Kidney (tissue), 22 donors: ENCODE measurements at places on chromosomes 3 and 15.

DNA sequence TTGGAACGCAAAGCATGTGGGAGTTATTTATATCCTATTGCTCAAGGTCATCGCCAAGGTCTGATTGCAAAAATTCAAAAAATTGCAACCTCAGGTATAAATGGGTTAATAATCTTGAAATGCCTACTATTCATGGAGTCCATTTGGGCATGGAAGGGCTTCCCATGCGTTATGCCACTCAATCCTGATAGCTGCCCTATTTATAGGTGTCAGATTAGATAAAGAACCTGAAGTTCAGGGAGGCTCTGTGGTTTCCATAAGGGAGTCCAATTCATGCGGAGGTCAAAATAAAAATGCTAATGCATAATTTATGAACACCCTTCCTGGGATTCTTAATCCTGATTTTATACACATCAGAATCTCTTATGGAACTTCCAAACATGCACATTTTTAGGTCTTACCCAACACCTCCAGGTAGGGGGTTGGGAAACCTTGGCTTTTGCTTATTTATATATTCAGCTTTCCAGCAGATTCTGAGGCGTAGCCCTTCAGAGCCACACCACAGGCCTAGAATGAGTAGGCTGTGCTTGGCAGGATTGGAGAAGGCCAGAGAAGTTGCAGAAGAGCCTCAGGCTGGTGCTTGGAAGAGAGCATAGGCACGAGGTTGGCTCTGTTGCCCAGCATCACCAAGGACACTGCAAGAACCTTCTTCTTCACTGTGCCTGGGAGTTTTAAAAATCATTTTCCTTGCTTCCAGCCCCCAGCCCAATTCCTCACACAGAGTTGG lies 324.4 kb upstream of the CFAP20DC start:
- no peak overlapping the region for H3K27ac ChIP-seq
- DNase-seq: no peak
- H3K36me3 ChIP-seq: no peaks in the 10 kb centered on the region

- H3K4me1 ChIP-seq: no peaks in the 10 kb centered on the region
- no peak for DNase-seq
- no peak overlapping the region for H3K27ac ChIP-seq
- no peaks in the 10 kb centered on the region for H3K27me3 ChIP-seq
- H3K4me3 ChIP-seq: no peak overlapping the region
Measured at GRCh38 chr3:177538048-177538749, 340.9 kb upstream of the TBL1XR1 start.

GRCh38 chr3:127615631-127616305 lies 13.2 kb upstream of the PODXL2 start:
- H3K27ac ChIP-seq: no peak overlapping the region
- H3K4me1 ChIP-seq: no peaks in the 10 kb centered on the region
- H3K36me3 ChIP-seq: peaks cover 6% of the 10 kb centered on the region
- no peak overlapping the region for H3K4me3 ChIP-seq
- H3K27me3 ChIP-seq: no peaks in the 10 kb centered on the region
- no peak for DNase-seq

GRCh38 chr3:106343811-106344210 lies 475.0 kb upstream of the CBLB start:
- H3K4me1 ChIP-seq: no peaks in the 10 kb centered on the region
- no peak overlapping the region for H3K4me3 ChIP-seq
- H3K27ac ChIP-seq: no peak overlapping the region

GRCh38 chr3:174251681-174252080 lies 607.5 kb upstream of the NAALADL2 start:
- H3K27ac ChIP-seq: no peak overlapping the region

GRCh38 chr3:33915796-33916546 lies 117.5 kb downstream of the PDCD6IP start:
- H3K27me3 ChIP-seq: no peaks in the 10 kb centered on the region
- H3K27ac ChIP-seq: no peak overlapping the region
- no peaks in the 10 kb centered on the region for H3K4me1 ChIP-seq
- H3K4me3 ChIP-seq: no peak overlapping the region
- no peaks in the 10 kb centered on the region for H3K36me3 ChIP-seq

GRCh38 chr3:162612991-162613390 lies 1116.4 kb downstream of the OTOL1 start:
- H3K4me1 ChIP-seq: no peaks in the 10 kb centered on the region
- H3K36me3 ChIP-seq: no peaks in the 10 kb centered on the region
- no peak for DNase-seq
- H3K4me3 ChIP-seq: no peak overlapping the region
- no peak overlapping the region for H3K27ac ChIP-seq

DNA sequence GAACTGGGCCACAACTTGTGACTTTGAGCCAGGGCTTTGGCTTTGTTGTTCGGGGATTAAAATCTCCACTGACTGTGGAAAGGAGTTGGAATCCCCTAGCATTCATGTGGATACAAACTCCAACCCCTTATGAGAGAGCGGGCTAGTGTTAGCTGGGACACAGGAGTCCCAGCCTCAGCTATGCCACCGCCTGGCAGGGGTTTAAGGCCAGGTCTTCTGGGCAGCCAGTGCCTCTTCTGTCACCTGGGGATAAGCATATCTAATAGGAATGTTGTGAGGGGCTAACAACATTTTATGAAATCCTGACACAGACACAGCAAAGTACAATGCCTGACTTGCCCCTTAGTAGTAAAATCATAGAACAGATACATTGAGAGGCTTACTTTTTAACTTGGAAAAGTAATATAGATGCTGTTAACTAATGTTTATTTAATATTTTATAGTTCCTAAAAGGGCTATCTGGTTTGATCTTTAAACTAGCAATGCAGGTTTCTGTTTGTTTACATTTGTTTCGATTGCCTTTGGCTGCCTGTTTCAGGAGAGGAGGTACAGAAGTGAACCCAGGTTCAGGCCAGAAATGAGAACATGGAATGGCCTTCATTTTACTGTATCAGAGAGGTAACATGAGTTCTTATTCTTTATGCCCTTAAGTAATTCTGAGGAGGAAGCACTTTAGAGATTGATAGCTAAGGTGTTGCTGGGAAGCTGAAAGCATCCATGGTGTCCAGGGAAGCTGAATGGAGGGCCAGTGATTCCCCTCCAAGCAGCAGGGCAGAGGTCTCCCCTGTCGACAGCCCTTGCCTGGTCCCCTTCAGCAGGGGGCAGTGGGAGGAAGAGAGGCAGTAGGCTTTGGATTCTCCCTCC lies 8.7 kb downstream of the GPR160 start:
- DNase-seq: no peak
- H3K36me3 ChIP-seq: no peaks in the 10 kb centered on the region
- no peaks in the 10 kb centered on the region for H3K4me1 ChIP-seq
- H3K27me3 ChIP-seq: no peaks in the 10 kb centered on the region

- H3K27me3 ChIP-seq: no peaks in the 10 kb centered on the region
- no peak overlapping the region for H3K27ac ChIP-seq
- no peak for DNase-seq
Measured at GRCh38 chr15:34348735-34349300, 5.7 kb downstream of the NUTM1 start.

DNA sequence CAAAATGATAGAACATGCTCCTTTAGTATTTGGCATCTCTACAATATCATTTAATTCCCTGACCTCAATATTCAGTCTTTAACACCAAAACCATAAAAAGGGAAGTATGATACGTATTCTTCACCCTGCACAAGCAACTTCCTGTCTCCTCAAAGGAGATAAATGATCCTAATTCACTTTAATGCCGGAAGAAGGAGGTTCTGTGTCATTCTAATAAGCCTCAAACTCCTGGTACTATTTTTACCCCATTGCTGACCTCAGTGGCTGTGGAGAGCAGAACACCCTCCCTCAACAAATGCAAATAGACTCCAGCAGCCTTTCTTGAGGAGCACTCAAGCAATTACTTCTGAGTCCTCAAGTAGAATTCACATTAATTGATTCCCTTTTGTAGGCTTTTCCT lies 173.3 kb downstream of the TMEM108 start:
- no peaks in the 10 kb centered on the region for H3K27me3 ChIP-seq
- H3K4me1 ChIP-seq: no peaks in the 10 kb centered on the region
- H3K27ac ChIP-seq: no peak overlapping the region
- no peak overlapping the region for H3K4me3 ChIP-seq
- DNase-seq: no peak

DNA sequence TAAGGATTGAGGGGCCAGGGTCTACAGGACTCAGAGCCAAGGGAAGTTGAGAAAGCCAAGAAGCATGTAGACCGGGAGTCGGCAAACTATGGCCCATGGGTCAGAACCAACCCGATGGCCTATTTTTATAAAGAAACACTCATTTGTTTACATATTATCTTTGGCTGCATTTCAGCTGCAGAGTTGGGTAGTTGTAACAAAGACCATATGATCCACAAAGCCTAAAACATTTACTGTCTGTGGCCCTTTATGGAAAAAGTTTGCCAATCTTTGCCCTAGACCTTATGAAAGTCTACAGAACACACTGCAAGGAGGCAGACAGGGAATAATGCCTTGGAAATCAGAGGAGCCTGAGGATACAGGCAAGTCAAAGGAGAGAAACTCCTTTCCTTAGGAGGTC lies 63.2 kb upstream of the MNS1 start:
- no peaks in the 10 kb centered on the region for H3K36me3 ChIP-seq
- no peaks in the 10 kb centered on the region for H3K27me3 ChIP-seq
- H3K4me3 ChIP-seq: no peak overlapping the region
- no peak for DNase-seq
- H3K27ac ChIP-seq: no peak overlapping the region

GRCh38 chr15:52078876-52079700 lies 33.5 kb downstream of the BCL2L10 start:
- H3K4me3 ChIP-seq: no peak overlapping the region
- H3K4me1 ChIP-seq: no peaks in the 10 kb centered on the region
- H3K27me3 ChIP-seq: no peaks in the 10 kb centered on the region
- DNase-seq: peak; percentile 72
- H3K36me3 ChIP-seq: no peaks in the 10 kb centered on the region

DNA sequence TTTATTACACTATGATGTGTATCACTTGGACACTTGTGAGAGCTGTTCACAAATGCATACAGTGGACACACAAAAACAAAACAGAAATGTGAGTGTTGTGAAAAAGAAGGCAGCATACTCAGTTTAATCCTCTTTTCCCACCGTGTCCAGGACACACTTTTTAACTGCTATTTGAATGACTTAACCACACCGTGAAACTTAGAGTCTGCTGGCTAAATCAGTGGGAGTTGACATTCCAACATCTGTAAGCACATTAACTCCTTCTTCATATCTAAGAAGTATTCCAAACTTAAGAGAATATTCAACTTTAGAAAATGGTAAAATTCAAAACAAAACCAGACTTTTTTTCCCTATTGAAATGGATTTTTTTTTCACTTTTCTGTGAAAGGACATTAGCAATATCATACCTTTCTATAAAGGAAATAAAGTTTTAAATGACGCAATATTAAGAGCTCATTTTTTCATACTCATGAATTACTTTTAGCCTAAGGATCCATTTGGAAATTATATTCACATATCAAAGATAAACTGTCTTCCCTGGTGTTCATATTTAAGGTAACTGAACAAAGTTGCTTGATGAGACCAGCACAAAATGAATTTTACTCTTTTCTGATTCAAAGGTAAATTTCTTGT lies 316.6 kb downstream of the RBMS3 start:
- no peak overlapping the region for H3K27ac ChIP-seq
- H3K4me3 ChIP-seq: no peak overlapping the region
- no peaks in the 10 kb centered on the region for H3K36me3 ChIP-seq
- no peaks in the 10 kb centered on the region for H3K27me3 ChIP-seq

DNA sequence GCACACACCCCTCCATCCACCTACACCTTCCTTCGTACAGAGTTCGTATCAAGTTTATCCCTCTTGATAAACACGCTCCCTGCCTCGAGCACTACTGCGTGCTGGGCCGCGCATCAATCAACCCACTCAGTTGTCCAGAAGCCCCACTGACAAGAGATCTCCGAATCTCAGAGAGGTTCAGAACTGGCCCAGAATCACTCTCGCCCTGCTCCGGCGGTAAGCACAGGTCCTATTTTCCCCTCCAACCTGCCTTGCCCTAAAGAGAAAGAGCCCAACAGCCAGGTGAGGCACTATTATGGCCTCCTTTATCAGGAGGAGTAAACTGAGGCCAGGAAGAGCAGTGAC lies 494 bp upstream of the NISCH start:
- no peaks in the 10 kb centered on the region for H3K4me1 ChIP-seq
- H3K27ac ChIP-seq: peak overlapping the region; percentile 94
- peak overlapping the region; percentile 75 for H3K4me3 ChIP-seq
- H3K27me3 ChIP-seq: no peaks in the 10 kb centered on the region
- peaks cover 19% of the 10 kb centered on the region for H3K36me3 ChIP-seq
- no peak for DNase-seq

GRCh38 chr3:100880845-100881244 lies 112.4 kb downstream of the ABI3BP start:
- H3K27ac ChIP-seq: no peak overlapping the region
- H3K36me3 ChIP-seq: no peaks in the 10 kb centered on the region
- no peak overlapping the region for H3K4me3 ChIP-seq
- H3K27me3 ChIP-seq: no peaks in the 10 kb centered on the region
- no peak for DNase-seq

DNA sequence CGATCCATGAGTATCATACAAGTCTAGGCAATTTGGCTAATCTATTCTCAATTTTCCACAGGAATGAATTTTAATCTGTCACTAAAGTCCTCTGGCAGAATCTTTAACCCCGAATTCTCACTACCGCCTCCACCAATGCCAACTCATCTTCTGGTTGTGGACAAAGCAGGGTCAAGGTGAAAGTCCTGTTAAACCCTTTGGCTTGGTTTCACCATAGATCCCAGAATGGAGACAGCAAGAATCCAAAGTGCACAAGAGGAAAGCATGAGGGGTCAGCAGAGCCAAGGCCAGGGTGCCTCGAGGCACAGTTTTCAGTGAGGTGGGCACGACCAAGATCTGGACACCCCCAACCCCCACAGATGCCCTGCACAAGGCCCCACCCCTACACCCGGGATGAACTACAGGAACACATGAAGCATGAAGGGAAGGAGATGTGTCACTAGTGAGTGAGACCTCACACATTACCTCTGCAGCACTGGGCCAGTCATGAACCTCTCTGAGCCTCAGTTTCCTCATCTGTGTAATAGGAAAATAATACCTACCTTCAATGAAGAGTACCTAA lies 466.2 kb downstream of the EPHB1 start:
- H3K4me3 ChIP-seq: no peak overlapping the region
- no peaks in the 10 kb centered on the region for H3K4me1 ChIP-seq
- H3K27ac ChIP-seq: no peak overlapping the region
- DNase-seq: no peak
- no peaks in the 10 kb centered on the region for H3K27me3 ChIP-seq

DNA sequence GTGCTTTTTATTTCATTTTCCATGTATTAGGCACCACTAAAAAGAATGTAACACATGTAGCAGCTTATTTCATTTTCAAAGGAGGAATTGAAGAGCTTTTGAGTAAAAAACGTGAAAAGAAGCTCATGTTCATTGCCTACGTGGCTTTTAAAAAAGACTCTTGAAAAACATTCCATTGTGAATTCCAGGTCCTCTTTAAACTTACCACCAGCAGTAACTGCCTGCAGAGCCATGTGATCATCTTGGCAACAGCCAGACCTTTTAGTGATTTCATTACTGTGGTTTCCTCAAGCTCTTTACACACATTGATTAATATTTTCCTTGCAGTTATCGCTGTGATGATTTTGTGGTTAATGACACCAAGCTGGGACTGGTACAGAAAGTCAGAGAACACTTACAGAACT lies 43.8 kb upstream of the FBXL22 start:
- H3K27ac ChIP-seq: peak overlapping the region; percentile 51
- H3K4me3 ChIP-seq: peak overlapping the region; percentile 13
- H3K36me3 ChIP-seq: peaks cover 5% of the 10 kb centered on the region
- DNase-seq: peak; percentile 80
- no peaks in the 10 kb centered on the region for H3K4me1 ChIP-seq

- H3K27me3 ChIP-seq: no peaks in the 10 kb centered on the region
- no peak overlapping the region for H3K27ac ChIP-seq
- H3K4me3 ChIP-seq: no peak overlapping the region
- DNase-seq: no peak
- no peaks in the 10 kb centered on the region for H3K36me3 ChIP-seq
- no peaks in the 10 kb centered on the region for H3K4me1 ChIP-seq
Measured at GRCh38 chr15:88877415-88877814, 17.9 kb downstream of the HAPLN3 start.

- no peaks in the 10 kb centered on the region for H3K36me3 ChIP-seq
- peaks cover 7% of the 10 kb centered on the region for H3K4me1 ChIP-seq
- DNase-seq: peak; percentile 87
Measured at GRCh38 chr3:194250098-194251002, 100.8 kb downstream of the CPN2 start.
